ENCODE measurements at places on chromosomes 16 and 17. TPM values are rescaled to one million over a fixed set of nuclear protein-coding genes. Genes with fewer than 3 reads are reported as not detected.

WNT9B gene
- not detected for total RNA-seq

PRSS53 gene
- 9.2 TPM for total RNA-seq

PRR35 gene
- total RNA-seq, result not detected

VASN gene
- total RNA-seq, result not detected

RNF43 gene
- 1.0 TPM for total RNA-seq

TLCD3B gene
- total RNA-seq, result 3.7 TPM

TRIM72 gene
- total RNA-seq, result 0.04 TPM

GRCh38 chr17:2025220-2025621, at the start of gene RTN4RL1:
TSS of gene RTN4RL1 (minus strand) at chr17:2025334. CDS start at chr17:2024865, 469 bp downstream.
- peaks cover 12% of the 10 kb centered on the region for H3K4me1 ChIP-seq
- peaks cover 22% of the 10 kb centered on the region for H3K27me3 ChIP-seq
- DNase-seq, result peak; percentile 80
- peak within 1 kb of the TSS; percentile 59 for H3K4me3 ChIP-seq

DNA sequence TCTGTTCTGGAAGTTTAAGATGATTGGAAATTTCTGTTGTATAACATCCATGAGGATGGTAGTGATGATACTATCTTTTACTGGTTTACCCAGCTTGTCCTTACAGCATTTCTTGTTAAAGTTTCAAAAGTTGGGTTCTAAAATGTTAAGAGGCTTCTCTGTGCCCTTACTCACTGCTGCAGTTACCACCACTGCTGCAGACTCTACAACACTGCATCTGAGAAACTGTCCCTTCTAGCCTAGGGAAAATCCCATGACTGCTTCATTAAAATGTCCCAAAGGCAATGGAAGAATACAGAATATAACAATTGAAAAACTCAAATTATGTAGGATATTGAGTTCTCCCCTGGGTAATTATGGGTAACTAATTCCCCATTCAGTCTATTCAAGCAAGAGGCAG, 3.8 kb upstream of the NSRP1 start:
- peaks cover 10% of the 10 kb centered on the region for H3K4me1 ChIP-seq
- DNase-seq, result no peak
- no peak overlapping the region for H3K27ac ChIP-seq
- H3K4me3 ChIP-seq, result no peak overlapping the region

DNA sequence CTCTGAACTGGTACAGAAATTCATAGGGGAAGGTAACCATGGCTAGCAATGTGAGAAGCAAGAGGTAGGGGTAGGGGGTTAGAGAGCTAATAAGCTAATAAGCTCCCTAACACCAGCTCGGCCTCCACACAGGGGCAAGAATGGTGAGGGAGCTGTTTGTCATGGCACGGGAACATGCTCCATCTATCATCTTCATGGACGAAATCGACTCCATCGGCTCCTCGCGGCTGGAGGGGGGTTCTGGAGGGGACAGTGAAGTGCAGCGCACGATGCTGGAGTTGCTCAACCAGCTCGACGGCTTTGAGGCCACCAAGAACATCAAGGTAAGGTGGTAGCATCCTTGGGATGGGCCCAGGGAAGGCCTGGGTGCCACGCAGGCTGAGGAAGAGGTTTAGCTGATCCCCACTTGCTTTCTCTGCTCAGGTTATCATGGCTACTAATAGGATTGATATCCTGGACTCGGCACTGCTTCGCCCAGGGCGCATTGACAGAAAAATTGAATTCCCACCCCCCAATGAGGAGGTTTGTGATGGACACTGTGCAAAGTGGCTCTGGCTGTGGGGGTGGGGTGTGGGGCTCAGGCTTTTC, 3.5 kb upstream of the FTSJ3 start:
- peak overlapping the region; percentile 67 for H3K27ac ChIP-seq
- no peaks in the 10 kb centered on the region for H3K27me3 ChIP-seq
- H3K36me3 ChIP-seq, result peaks cover 77% of the 10 kb centered on the region
- H3K4me3 ChIP-seq, result no peak overlapping the region
- H3K4me1 ChIP-seq, result peaks cover 53% of the 10 kb centered on the region

DNA sequence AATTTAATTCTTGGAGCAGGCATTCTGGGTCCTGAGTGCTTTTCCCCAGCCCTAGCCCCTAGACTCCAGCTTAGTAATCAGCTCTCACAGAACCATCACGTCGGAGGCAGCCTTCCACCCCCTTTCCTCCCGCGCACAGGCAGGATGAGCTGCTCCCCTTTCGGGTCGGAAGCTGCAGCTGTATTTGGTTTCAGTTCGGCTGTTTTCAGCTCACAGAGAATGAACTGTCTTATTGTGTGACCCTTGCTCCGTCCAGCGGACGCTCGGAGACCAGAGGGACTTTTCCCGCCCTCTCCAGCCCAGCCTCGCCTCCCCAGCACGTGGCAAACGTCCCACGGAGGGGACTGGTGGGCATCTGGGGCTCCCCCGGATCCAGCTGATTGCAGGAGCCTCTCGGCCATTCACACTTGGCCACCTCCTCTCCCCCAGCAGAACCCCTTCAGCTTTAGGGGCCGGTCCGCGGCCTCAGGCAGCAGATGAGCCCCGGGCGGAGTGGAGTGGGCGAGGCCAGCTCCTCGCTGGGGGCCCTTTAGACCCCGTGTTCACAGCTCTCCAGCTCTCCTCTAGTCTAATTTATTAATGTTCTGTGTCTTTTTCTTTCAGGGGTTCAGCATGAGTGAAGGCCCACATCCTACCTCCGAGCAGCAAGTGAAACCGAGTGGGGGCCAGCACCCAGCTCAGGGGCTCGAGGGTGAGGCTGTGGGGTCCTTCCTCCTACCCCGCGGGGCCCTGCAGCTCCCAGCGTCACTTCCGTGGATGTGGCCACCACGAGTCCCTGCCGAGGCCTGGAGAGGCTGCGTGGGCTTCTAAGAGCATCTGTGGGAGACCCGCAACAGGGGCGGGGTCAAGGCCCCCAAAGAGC, 863 bp upstream of the UTS2R start:
- DNase-seq, result peak; percentile 59
- H3K4me1 ChIP-seq, result peaks cover 15% of the 10 kb centered on the region
- no peak overlapping the region for H3K27ac ChIP-seq
- H3K4me3 ChIP-seq, result peak overlapping the region; percentile 7

- peak overlapping the region; percentile 65 for H3K4me3 ChIP-seq
- no peaks in the 10 kb centered on the region for H3K27me3 ChIP-seq
- peaks cover 62% of the 10 kb centered on the region for H3K4me1 ChIP-seq
- peaks cover 2% of the 10 kb centered on the region for H3K36me3 ChIP-seq
Measured at GRCh38 chr17:18860161-18860972, 2.4 kb downstream of the PRPSAP2 start.

DNA sequence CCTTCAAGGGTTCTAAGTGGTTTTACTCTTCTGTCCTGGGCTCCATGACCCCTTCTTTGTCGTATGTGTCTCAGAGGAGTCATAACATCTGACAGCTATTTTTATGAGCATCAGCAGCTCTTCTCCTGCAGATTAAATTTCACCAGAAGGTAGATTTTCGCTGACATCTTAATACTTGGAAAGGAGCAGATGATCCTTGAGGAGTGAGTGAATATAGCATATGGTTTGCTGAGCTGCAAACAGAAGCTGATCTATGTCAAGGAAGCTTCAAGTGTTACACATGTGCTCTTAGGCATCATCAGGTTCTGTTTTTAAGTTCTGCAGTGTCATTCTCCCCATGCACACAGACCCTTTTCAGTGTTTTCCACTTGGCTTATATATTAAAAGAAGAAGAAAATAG, 49.2 kb upstream of the MYH2 start:
- no peak overlapping the region for H3K27ac ChIP-seq
- no peak overlapping the region for H3K4me3 ChIP-seq
- H3K36me3 ChIP-seq, result no peaks in the 10 kb centered on the region
- no peak for DNase-seq
- H3K4me1 ChIP-seq, result no peaks in the 10 kb centered on the region

DNA sequence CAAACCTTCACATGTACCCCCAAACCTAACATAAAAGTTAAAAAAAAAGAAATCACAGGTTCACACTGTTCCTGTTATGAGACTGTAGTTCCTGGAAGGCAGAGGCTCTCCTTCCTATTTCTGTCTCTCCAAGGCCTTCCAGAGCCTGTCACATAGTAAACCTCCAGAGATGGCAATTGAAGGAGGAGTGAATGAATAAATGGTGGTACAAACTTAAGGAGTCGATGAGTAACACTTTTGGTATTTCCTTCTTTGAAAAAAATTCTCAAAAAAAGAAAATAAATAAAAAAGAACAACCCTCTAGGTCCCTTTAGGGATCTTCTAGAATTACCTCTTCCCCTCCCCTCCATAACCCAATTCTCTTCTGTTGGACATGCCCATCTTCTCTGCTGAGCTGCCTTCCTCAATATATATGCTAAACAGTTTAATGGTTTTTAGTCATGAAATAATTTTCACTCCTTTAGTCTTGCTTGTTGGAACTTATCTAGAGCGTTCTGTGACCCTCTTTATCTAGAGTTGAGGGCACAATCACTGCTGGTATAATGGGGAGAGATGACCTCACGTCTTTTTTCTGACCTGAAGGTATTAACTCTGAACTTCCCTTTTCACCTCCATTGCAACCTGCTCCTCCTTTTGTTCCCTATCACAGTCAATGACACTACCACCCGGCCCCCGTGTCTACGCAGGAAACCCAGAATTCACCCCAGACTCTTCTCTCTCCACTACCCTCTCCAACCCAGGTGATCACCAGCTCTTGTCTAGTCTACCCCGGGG, 1.7 kb upstream of the TAF15 start:
- H3K27ac ChIP-seq, result peak overlapping the region; percentile 97
- no peaks in the 10 kb centered on the region for H3K27me3 ChIP-seq
- H3K36me3 ChIP-seq, result peaks cover 22% of the 10 kb centered on the region
- H3K4me1 ChIP-seq, result peaks cover 52% of the 10 kb centered on the region
- H3K4me3 ChIP-seq, result peak overlapping the region; percentile 78

GRCh38 chr17:64187093-64187895, 57.4 kb upstream of the ERN1 start:
- peaks cover 18% of the 10 kb centered on the region for H3K36me3 ChIP-seq
- no peak overlapping the region for H3K4me3 ChIP-seq
- no peak overlapping the region for H3K27ac ChIP-seq

DNA sequence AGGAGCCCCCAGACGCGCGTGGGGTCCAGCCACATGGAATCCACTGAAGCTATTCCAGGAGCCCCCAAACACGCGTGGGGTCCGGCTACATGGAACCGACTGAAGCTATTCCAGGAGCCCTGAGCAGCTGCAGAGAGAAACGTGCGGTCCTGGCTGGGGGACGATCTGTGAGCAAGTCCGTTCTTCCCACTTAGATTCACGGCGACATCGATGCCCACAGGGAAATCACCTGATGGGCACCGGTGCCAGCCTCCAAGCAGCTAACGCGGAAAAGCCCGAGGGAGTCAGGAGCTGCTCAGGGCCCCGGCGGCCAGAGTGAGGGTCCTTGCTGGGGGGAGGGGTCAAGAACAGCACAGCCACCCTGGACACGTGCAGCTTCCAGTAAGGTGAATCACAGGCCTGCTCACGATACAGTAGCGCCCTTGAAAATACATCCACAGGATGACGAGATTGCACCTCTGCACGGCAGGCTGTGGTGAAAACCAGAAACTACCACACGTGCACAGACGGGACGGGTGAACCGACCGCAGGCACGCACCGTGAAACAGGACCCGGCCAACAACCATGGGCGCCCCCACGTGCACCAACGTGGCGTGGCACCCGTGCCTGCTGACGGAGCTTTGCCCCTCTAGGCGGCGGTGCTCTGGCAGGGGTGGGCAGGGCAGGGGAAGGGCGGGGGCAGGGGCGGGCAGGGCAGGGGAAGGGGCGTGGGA, 77.7 kb upstream of the GNG13 start:
- H3K4me1 ChIP-seq, result no peaks in the 10 kb centered on the region
- H3K27me3 ChIP-seq, result no peaks in the 10 kb centered on the region
- H3K4me3 ChIP-seq, result no peak overlapping the region
- no peak overlapping the region for H3K27ac ChIP-seq

Data from activated CD4-positive, alpha-beta T cell treated with anti-CD3 and anti-CD28 coated beads for 36 hours (primary cell).